Sigmoid colon (tissue), 7 donors: ENCODE measurements at places on chromosomes 7 and 10. TPM values are rescaled to one million over a fixed set of nuclear protein-coding genes. Genes with fewer than 3 reads are reported as not detected.

Gene KCNH2
- total RNA-seq = 80.8 TPM

Gene TMEM236
- total RNA-seq = 0.68 TPM

Gene HKDC1
- not detected for total RNA-seq

Gene CHST3
- 25.5 TPM for total RNA-seq

Gene EZH2
- 0.71 TPM for total RNA-seq

Gene ADCYAP1R1
- 35.7 TPM for total RNA-seq

Gene TRPV5
- total RNA-seq = not detected

Gene LIPK
- total RNA-seq = not detected

Gene SFMBT2
- total RNA-seq = 5.5 TPM

Gene RAB19
- total RNA-seq = not detected

Gene PPP1R9A
- total RNA-seq = 47.4 TPM

Gene NANOS1
- 3.9 TPM for total RNA-seq

Gene MOGAT3
- not detected for total RNA-seq

Gene IRF5
- total RNA-seq = 6.0 TPM

GRCh38 chr10:1272079-1272776 is 216.0 kb downstream of the WDR37 start:
- DNase-seq = no peak

DNA sequence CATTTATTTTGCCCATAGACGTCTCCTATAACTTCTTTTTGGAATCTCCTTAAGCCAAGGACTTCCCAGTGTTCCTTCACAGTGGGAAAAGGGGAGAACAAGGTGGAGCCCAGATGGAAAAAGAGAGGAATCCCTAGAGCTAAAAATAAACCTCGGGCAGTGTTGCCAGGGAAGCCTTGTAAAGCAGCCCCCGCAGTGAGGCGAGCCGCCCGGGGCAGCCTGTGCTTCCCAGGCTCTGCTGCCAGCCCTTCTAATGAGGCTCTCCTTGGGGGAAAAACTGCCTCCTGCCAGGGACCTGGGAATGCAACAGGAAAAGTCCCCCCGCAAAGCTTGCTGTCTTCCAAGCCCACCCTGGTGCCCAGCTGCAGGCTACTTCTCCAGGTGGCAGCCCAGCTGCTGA is 71.7 kb downstream of the SH3PXD2A start:
- no peak for DNase-seq

- DNase-seq = peak; percentile 79
These were observed at the start of gene MACROH2A2 for GRCh38 chr10:70052462-70053217. MACROH2A2 (plus strand) TSS chr10:70052846; CDS start chr10:70075659, 22,813 bp downstream.

- no peak for DNase-seq
These were observed 353.4 kb downstream of the DNAJB6 start for GRCh38 chr7:157690058-157690832.

DNA sequence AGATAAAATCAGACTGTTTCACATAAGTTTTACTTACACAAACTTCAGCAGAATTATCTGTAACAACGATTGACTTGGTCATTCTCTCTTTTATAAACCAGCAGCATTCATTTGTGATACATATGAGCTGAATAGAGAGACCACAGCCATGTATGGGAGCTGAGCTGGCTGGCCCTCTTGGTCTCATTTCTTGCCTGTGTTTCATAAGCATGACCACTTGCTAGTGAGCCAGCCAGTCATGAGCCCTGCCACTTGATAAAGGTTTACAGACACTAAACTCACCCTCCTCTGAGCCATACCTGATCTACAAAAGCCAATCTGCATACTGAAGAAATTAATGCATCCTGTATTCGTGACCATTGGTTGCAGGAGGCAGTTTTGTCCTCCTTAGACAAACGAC is 82.1 kb downstream of the PKD1L1 start:
- no peak for DNase-seq

DNA sequence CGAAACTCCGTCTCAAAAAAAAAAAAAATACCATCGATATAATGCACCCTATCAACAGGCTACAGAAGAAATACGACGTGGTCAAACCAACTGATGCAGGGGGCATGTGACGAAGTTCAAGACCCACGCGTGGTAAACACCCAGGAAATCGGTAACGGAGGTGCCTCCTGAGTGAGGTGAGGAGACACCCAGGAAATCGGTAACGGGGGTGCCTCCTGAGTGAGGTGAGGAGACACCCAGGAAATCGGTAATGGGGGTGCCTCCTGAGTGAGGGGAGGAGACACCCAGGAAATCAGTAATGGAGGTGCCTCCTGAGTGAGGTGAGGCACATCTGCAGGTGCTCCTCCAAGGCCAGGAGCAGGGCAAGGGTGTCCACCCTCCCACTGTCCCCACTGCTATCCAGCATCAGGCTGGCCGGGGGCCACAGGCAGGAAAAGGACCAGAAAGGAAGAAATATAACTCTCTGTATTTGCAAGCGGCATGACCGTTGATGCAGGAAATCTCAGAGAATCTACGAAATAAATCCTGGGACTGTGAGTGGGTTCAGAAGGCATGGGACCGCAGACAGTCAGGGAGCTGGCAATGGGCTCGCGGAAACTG is 10.7 kb upstream of the GPR146 start:
- DNase-seq = no peak

DNA sequence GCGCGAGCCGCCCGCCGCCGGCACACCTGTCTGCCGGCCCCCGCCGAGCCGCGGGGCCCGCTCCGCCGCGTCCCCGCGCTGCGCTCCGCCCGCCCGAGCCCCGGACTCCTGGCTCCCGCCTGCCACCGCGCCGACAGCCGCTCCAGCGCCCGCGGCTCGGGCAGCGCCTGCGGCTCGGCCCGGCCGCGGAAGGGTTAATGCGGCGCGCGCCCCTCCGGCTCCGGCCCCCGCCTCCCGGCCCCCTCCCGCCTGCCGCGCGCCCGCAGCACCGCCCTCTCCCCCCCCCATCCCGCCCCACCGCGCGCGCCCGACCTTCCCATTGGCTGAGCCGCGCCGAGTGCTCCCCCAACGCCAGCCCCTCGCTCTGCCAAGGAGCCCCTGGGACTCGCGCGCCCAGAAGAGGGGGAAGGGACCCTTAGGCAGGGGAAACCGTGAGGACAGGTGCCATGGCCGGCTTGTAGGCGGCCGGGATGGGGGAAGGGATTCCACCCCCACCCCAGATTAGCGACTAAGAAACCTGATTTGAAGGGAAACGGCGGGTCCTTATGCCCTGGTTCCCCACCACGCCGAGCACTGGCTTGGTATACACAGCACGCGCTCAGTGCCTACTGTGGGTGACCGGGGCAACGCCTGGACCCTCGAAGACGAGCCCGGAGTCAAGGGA is at the start of gene KCNH2:
KCNH2 (minus strand) TSS at position 196 of the 664 bp plus-strand sequence. CDS start 408 bp downstream, outside the sequence.
- peak; percentile 84 for DNase-seq

GRCh38 chr7:114916261-114916892 is 5.5 kb upstream of the MDFIC start:
- no peak for DNase-seq

DNA sequence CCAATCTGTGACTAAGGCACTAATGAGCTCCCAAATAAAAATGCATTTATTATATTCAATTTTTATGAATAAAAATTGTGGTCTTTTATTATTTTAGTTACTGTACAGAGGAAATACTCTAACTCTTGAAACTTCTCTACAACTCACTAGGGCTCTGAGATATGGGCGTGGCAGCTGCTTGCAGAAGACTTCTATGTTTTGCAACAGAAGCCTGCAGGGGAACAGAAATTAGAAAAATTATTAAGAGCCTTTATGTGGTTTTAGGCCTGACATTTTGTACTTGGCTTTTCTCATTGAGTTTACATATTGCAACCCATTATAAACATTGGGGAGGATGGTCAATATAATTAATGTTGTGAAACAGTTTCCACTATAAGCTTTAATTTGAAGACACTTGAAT is 581.4 kb downstream of the TNS3 start:
- no peak for DNase-seq

GRCh38 chr7:118846977-118847376 is 622.5 kb downstream of the ANKRD7 start:
- no peak for DNase-seq

- DNase-seq = no peak
These were observed 53.2 kb downstream of the GSAP start for GRCh38 chr7:77362905-77363304.

GRCh38 chr10:48589266-48589665 is 15.6 kb downstream of the ARHGAP22 start:
- DNase-seq = no peak

DNA sequence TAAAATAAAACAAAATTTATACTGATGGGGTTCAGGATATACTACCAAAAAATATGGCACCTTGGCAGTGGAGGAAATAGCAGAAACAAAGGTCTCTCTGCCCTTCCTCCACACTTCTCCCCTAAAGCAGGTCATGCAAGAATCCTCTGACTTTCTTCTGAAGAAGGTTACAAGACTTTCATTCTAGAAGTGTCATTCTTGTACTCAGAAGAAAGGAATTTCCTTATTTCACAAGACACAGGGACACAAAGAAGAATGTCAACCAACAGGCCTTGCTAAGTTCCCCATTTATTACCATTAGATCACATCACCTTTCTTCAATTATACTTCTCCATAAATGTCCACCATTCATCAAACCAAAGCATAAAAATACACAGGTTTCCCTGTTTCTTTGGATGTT is 470.2 kb downstream of the PAXIP1 start:
- DNase-seq = no peak

DNA sequence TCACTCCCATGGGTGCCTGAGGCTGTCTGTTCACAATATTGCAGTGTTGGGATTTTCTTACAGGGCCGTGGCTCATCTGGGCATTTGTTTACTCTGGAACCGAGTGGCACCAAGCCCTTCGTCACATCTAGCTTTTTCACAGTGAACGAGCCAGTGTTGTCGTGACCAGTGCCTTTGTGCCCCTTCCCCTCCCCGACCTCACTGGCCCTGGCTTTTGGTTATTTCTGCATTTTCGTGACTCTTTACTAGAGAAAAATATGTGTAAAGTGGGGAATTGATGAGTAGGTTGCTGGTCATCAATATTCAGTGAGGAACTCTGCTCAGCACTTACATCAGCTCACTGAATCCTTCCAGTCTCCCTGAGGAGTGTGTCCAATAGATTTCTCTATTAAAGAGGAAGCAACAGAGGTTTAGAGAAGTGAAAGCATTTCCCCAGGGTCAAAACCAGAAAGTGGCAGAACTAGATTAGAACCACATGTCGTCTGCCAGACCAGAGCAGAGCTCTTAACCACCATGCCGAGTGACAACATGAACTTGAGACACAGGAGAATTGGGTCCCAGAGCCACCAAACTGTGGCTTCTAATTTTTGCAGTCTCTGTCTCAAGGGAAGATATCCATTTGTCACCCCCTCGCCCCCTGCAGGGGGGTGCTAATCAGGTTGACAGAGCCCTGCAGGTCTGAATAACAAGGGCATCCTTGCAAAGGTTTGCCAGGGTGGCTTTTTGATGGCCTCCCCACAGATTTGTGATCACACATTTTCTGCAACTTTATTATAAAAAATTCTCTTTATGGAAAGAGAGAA is 125.3 kb downstream of the CHN2 start:
- no peak for DNase-seq

GRCh38 chr10:78619115-78619851 is 449.5 kb upstream of the ZMIZ1 start:
- DNase-seq = no peak

GRCh38 chr7:125504848-125505247 is 575.2 kb upstream of the POT1 start:
- no peak for DNase-seq

- DNase-seq = no peak
These were observed 817.6 kb downstream of the XPNPEP1 start for GRCh38 chr10:109105725-109106124.

DNA sequence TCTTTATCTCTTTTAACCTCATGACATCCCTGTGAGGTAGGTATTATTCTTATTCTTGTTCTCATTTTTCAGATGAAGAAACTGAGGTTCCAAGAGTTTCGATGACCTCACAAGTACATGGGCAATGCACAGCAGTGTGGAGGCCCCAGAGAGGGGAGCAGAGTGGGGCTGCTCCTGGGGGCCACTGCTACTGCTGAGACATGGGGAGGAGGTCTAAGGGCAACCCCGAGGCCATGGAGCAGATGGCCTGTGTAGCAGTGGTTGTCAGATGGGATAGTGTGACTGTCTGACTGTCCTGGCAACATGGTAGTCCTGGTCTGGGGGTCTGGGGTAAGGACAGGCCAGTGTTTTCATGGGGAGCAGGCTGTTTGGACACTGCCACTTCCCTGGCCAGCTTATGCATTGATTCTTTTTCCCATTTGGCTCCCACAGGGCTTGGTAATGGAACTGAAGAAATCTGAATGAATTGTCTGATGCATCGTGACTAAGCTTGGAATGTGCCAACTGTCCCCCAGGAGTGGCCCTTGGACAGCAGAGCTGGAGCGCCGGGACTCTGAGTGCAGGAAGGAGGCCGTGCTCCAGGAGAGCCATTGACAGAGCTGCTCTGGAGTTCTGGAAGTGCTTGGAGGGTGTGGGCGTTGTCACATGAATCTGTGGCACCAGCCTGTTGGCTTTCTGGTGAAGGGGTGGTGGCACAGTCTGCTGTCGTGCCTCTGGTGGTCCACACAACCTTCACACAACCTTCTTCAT is 40.9 kb downstream of the ADRA2A start:
- DNase-seq = no peak

GRCh38 chr10:4981722-4982471 is 18.7 kb downstream of the AKR1C1 start:
- DNase-seq = no peak

DNA sequence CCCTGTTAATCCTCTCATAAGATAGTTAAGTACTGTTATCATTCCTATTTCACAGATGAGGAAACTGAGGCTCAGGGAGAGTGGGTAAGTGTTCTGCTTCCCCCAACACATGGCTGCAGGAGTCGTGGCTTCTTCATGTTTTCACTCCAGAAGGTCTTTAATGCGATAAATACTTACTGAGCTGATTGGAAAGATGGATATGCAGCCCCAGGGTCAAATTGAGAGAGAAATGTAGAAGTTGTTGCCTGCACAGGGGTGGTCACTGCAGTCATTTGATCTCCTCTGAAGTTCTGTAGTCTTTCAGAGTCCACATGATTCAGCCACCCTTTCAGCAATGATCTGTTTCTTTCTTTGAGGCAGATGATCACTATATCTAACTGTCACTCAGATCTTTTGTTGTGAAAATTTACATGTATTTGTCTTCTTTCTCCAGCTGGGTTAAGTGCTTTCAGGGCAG is 29.3 kb downstream of the CRCP start:
- DNase-seq = no peak
